Stimulated activated CD4-positive, alpha-beta T cell treated with anti-CD3 and anti-CD28 coated beads, Interleukin-4, amount 100 ng/mL, for 4 hours (primary cell): ENCODE measurements at places on chromosomes 1 and 21.

- DNase-seq: no peak
These were observed 66.3 kb upstream of the FGGY start for GRCh38 chr1:59230622-59231021.

- no peak for DNase-seq
These were observed 208.9 kb upstream of the POGK start for GRCh38 chr1:166630369-166630768.

GRCh38 chr1:19955534-19956170 is 23.8 kb downstream of the PLA2G2A start:
- no peak for DNase-seq

DNA sequence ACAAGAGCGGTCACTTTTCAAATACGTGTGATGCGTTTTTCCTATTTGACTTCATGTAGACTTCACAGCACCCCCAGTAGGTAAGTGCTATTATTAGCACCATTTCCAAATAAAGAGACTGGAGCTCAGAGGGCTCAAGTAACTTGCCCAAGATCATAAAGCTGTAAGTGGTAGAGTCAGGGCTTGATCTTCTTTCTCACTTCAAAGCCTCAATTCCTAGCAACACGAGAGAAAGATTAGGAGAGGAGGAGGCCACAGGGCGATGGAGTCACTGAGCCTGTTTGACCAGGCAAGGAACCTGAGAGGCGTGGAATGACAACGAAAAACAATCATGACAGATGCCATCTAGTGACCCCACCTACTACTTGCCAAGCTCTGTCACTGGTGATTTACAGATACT is 181.0 kb downstream of the FOXD2 start:
- no peak for DNase-seq

- DNase-seq: no peak
These were observed 222.0 kb upstream of the PKN2 start for GRCh38 chr1:88462096-88462487.

DNA sequence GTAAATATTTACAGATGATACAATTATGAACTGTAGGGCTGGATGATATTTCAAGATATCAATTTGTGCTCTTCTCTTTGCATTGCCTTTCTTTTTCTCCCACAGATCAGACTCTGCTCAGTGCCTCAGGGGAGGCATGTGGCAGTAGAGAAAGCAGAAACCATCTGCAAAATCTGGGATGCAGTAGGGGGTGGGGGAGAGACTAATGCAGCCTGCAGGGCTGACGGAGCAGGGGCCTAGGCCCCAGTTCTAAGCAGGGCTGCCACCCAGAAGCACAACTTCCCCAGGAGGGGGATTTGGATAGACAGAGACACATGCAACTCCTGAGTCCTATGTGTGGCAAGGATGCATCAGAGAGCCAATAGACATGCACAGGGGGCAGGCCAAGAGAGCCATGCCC is 511.6 kb downstream of the SMYD3 start:
- DNase-seq: no peak

DNA sequence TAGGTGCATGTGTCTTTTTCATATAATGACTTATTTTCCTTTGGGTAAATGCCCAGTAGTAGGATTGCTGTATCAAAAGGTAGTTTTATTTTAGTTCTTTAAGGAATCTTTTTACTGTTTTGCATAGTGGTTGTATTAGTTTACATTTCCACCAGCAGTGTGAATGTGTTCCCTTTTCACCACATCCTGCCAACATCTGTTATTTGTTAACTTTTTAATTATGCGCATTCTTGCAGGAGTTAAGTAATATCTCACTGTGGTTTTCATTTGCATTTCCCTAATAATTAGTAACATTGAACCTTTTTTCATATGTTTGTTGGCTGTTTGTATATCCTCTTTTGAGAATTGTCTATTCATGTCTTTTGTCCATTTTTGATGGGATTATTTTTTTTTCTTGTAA is 1761.9 kb downstream of the PLA2G4A start:
- DNase-seq: no peak

GRCh38 chr1:53120659-53121058 is 21.8 kb downstream of the SLC1A7 start:
- DNase-seq: no peak

GRCh38 chr1:51551848-51552296 is 32.8 kb upstream of the EPS15 start:
- DNase-seq: no peak

DNA sequence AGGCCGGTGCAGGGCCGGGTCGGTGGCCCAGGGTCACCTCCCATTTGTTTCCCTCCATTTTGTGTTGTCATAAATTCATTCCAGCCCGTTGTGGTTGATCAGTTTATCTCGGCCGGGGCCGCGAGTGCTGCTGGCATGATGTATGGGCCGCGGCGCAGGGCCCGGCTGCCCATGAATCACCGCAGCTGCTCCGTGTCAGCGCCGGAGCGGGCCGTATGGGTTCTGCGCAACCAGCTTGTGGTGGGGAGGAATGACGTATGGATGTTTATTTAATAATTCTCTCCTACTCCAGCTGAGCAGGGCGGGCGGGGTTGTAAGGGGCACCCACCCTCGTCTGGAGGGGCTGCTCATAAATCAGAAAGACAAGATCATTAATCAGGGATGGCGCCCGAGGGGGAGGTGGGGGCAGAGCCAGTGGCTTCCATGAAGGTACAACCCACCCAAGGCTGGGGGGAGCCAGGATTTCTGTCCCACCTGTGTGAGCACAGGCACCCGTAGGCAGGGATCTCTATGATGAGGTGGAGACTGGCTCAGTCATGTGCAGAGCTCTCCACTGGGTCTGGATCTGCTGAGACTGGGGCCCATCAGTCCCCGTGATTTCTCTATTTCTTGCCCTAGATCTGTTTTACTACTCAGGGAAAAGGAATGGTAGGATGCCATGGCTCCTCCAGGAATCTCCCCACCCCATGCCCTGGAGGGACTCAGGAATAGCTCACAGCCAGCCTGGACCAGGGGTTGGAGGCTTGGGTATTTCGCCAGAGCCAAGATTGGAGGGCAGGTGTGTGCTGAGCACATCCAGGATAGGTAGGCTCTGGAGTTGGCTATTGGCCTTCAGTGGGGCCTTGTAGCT is 27.8 kb downstream of the TMEM53 start:
- DNase-seq: no peak

DNA sequence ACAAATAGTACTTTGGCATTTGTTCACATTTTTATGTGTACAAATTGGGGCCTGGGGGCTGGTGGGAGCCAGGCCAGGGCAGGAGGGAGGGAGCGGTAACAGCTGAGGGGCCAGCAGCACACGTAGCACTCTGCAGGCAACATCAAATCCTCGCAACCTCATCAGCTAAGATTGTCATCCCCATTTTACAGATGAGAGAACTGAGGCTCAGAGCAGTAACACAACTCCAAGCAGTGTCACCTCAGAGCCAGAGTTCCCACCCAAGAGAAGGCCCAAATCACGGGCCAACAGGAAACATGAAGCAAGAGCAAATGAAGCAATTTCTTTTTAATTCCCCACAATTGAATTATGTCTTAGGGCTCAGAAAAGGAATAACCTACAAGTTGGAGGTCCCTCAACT is 14.1 kb downstream of the IFFO2 start:
- no peak for DNase-seq

DNA sequence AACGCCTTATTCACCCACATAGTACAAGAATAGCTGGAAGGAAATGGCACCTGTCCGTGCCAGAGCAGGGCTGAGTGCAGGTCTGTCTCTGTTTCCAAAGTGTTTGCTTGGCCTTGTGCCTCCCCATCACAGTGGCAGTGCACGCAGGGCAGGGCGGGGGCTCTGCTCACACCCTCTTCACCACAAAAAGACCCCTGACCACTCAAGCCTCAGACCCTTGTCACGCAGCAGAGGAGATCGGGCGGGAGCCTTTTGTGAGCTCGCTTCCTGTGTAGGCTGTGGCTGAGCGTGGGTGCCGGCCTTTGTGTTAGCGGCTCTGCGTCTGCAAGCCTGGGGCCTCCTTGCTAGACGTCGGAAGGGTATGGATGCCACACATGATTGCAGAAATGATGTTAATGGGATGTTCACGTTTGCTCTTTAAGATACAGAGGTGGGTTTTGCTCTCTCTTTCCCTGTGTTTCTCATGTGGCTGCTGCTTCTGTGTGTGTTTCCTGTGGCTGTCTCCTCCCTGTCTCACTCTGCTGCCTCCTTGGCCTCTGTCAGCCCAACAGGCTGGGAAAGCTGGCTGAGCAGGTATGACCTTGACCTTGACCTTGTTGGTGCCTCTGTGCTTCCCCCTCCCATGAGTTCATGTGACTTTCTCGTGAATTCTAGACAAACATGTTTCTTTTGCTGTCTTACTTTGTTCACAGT is 45.4 kb downstream of the S100B start:
- DNase-seq: peak; percentile 56

- DNase-seq: no peak
These were observed 47.9 kb upstream of the LEPR start for GRCh38 chr1:65372557-65372956.
